NCI-H2171 (cell line): ENCODE measurements at places on chromosomes 2 and 18.

DNA sequence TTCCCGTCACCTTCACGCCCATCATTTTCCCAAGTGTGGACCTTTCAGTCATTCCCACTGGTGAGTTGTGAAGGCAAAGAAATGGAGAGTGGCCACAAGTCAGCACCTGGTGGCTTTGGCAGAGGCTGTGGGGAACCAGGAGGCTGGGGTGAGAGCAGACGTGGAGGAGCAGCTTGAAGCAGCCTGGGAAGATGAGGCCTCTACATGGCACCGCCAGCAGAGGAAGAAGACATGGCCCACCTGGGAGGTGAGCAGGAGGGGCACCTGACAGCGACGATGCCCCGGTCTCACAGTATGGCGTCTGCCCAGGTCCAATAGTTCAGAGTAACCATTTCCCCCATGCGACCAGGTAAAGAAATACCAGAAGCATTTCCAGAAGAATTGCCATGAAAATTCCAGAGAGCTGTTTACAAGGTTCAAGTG lies 69.0 kb downstream of the TPO start:
- DNase-seq, result no peak

GRCh38 chr2:223563462-223563861 lies 38.7 kb downstream of the SCG2 start:
- no peak for DNase-seq

DNA sequence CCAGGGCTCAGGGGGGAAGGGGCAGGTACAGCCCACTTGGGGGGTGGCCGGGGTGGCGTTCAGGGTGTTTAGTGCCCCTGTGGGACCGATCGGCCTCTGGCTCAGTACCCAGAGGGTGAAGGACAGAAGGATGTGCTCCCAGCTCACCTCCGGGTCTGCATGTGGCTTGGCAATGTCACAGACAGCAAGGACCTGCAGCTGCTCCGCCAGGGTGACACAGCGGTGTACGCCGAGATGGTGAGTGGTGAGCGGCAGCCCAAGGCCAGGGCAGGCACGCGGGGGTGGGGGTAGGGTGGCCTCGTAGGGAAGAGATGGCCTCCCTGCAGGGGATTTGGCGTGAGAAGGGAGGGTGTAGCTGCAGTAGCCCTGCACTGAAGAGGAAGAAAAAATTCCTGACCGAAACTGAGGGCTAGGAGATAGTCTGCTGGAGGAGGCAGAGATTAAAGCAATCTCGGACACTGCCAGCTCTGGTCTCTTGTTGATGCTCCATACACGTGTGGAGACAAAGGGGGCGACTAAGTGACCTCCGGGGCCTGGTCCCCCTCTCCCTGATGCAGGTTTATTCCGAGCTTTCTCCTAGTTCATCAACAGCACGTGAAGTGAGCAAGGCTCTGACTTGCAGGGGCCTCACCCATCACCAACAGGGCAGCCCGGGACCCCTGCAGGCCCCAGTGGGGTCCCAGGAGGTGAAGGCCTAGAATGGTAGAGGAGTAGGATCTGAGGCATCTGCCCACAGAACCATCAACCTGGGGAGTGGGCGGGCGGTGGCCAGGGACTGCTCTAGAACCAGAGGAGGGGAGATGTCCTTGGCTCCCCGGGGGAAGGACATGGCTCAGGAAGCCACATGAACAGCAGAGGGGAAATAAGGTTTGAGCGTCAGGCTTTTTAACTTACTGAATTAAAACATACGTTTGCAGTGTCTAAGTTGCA lies 45.4 kb downstream of the FER1L5 start:
- DNase-seq, result no peak

DNA sequence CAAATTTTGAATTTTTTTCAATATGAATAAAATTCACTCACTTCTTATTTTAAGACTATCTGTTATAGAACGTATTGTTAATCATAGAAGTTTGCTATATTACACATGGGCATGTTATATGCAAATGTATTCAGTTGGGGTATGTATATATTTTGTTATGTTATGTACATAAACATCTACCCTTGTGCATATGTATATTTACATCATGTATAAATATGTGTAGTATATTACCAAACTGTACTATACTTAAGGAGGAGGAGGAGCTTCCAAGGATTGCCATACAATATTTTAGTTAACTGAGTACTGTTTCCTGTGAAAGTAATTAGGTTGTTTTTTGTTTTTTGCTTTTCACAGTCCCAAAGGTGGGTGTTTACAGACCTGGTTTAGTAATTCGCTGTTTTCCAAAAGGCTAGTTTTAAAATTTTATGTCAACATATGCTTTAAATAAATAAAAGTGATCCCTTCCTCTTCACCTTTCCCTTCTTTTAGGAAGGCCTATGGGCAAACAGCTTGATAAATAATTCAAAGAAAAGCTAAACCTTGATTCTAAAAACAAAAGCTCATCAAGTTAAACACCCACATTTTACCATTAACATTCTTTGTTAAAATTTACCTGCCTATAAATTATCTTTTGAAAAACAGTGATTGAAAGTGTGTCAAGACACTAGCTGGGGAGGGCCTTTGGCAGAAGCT lies 12.9 kb upstream of the POU3F3 start:
- DNase-seq, result no peak

- no peak for DNase-seq
Measured at GRCh38 chr2:84865181-84865783, 15.6 kb downstream of the TRABD2A start.

- DNase-seq, result no peak
Measured at GRCh38 chr2:64620661-64621060, 33.1 kb downstream of the SERTAD2 start.
